Amygdala (tissue), 56 donors: ENCODE measurements at places on chromosomes 7 and 10.

- no peak for DNase-seq
Observed at GRCh38 chr7:98128346-98128745, 21.7 kb downstream of the LMTK2 start.

GRCh38 chr10:35308809-35309208 lies 27.5 kb upstream of the CCNY start:
- no peak for DNase-seq

DNA sequence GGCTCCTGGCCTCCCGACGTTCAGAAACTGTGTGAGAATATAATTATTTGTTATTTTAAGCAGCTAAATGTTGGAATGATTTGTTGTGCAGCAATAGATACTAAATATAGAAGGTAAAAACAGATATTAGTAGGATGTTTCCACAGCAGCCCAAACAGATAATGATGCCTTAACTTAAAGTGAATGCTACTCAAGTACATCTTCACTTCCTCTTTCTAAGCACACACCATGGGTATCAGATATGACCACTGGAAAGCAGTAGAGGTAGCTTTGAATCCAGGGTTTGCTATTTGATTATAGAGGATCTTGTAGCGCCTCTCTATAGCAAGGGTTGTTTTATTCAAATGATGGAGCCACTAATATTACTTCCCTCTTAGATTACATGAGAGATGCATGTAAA lies 38.2 kb upstream of the BET1 start:
- DNase-seq = no peak

DNA sequence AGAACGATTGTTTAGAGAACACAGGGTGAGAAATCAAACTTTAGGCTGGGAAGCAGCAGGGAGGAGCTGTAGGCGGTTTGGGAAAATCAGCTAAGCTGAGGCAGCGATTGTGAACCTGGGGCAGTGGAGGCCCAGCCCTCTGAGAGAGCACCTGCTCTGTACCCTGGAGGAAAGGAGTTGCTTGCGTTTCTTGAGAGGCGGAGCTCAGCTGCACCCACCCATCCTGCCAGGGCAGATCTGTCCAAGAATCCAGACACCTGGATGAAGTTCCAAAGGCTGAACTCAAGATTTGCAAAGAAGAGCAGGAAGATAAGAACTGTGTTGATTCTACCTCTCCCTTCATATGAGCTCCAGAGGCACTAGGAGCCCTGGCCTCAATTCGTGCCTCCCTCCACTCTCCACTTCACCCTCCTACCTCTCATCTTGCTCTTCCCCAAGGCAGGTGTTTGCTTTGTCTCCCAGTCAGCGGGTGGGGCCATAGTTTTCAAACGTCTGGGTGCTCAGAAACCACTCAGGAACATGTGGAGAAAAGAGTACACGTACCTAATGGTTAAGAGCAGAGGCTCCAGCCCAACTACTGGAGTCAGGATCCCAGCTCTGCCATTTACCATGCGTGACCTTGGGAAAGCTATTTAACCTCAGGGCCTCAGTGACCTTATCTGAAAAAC lies 21.5 kb upstream of the TMEM213 start:
- DNase-seq = no peak
